ENCODE measurements at places on chromosomes 12 and 14.

DNA sequence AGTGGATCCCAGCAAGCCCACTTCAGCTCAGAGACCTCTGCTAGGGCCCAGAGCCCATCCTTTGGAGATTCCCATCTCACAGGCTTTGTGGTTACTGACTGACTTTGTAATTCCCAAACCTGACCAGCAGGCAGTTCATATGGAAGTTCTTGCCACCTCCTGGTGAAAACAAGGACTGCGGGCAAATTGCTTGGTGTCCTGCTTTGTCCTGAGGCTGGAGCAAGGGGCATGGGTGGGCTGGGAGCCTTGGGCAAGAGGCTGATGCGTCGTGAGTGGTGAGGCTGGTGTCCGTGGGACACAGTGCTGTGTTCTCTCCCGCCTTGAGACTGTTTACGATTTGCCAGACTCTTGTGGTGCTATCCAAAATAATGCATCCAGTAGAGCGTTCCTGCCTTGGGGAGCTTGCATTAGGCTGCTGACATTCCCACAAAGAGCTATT is 91.0 kb downstream of the LRRC74A start:
- DNase-seq, result no peak

DNA sequence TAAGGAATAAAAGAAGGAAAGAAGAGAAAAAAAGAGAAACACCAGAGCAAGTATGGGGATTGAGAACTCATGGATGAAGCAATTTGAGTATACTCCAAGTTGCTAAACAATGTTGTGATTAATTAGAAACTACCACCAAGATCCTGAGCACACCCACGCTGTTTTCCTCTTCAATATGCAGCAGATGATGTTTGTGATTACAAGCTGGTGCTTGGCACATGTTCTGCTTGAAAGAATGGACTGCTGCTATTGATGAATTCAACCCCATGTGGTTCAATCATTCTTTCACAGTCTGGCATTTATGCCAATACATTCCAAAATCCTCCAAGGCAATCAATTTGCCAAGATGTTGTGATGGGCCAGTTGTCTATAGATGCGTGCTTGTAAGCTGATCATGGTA is 146.8 kb downstream of the SLC2A13 start:
- DNase-seq, result no peak

GRCh38 chr12:14946162-14946561 is 7.8 kb upstream of the ERP27 start:
- DNase-seq, result no peak

DNA sequence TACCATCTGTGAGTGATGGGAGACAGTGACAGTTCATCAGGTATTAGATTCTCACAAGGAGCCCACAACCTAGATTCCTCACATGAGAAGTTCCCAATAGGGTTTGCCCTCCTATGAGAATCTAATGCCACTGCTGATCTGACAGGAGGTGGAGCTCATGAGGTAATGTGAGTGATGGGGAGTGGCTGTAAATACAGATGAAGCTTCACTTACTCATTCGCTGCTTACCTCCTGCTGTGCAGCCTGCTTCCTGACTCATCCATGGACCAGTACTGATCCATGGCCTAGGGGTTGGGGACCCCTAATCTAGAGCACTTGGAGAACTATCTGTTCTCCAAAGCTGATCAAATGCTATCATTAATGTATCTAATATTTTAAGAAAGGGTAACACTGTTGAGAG is 17.7 kb downstream of the CLEC2D start:
- DNase-seq, result no peak

- no peak for DNase-seq
These were observed 106.0 kb upstream of the RTL1 start for GRCh38 chr14:101009531-101009930.

- DNase-seq, result no peak
These were observed 21.1 kb upstream of the ATF1 start for GRCh38 chr12:50742776-50743175.

- no peak for DNase-seq
These were observed 8.7 kb upstream of the ZNF385A start for GRCh38 chr12:54393207-54393609.

Data from CD4-positive, alpha-beta T cell treated with Interleukin-15 for 1 hour (primary cell).